ENCODE measurements at places on chromosomes 12 and 14.

GRCh38 chr12:56541631-56542030 is 20.0 kb downstream of the RBMS2 start:
- no peak for DNase-seq

GRCh38 chr12:26080911-26081310 is 43.9 kb downstream of the BHLHE41 start:
- DNase-seq: no peak

- DNase-seq: no peak
These were observed 276.2 kb upstream of the RTL1 start for GRCh38 chr14:101179691-101180211.

- DNase-seq: no peak
These were observed 27.6 kb downstream of the TCTN1 start for GRCh38 chr12:110641521-110641920.

All from NCI-H1105 (cell line).